ENCODE measurements at places on chromosomes 6 and 20.

GRCh38 chr6:111701146-111701545 lies 95.5 kb upstream of the TRAF3IP2 start:
- no peak for DNase-seq

DNA sequence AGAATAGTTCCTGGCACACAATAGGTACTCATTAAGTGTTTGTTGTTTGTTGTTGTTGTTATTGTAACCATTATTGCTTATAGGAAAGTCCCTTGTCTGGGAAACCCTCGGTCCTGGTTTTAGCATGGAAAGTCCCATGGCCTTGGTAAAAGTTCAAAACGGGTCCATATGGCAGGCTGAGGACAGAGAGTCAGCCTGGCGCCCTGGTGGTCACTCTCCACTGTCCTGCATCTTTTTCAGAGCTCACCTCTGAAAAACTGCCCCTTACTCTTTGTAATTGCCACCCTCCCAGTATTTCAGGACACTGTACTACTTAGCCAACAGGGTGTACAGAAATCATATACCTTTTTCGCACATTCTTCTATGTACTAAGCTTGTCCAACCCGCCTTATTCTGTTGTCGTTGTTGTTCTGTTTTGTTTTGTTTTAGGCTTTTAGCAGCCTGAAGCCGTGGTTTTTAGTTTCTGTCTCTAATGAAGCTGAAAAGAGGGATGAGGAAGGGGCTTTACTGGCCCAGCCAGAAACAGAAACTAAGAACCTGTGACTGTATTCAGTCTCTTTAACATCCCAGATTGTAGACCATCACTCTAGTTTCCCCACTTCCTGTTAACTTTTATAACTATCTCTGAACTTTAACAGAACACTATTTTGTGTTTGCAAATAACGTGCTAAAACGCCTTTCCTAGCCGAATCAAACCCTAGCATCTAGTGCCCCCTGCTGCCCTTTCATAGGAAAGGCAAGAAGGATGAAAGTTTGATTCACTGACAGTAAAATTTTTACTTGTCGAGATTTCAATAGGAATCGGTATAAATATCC lies 7.6 kb upstream of the TMEM14A start:
- peak; percentile 53 for DNase-seq

DNA sequence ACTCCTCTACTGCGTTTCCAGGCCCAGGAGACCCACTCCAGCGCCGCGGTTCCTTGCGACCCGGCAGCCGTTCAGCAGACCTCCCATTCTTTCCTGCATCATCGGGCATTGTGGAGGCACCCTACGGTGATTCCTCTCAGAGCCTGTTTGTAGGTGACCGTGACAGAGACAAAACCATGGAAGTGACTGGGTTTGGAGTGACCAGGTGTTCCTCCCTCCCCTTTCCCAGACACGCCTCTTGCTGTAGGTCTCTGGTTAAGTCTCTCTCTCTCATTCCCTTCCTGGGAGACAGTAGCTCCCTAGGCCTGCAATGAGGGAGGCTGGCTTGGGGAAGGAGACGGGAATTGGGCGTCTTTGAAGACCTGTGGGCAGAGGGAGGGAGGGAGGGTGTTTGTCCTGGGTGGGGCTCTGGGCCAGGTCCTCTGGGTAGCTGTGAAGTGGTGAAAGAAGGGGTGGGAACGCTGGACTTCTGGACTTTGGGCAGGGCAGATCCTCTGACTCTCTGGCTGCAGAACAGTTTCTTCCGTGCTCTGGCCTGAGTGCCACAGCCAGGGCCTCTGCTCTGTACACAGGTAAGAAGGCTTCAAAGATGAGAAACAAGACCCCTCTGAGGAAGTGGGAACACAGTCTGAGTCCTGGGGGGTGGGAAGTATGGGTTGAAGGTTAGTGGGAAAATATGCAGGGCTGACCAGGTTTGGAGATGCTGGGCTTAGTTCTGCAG lies 763 bp downstream of the KLC4 start:
- DNase-seq, result no peak

- no peak for DNase-seq
These were observed 62.5 kb upstream of the PHACTR1 start for GRCh38 chr6:12654107-12654506.

GRCh38 chr6:141467881-141468280 lies 664.8 kb upstream of the GJE1 start:
- DNase-seq, result no peak

DNA sequence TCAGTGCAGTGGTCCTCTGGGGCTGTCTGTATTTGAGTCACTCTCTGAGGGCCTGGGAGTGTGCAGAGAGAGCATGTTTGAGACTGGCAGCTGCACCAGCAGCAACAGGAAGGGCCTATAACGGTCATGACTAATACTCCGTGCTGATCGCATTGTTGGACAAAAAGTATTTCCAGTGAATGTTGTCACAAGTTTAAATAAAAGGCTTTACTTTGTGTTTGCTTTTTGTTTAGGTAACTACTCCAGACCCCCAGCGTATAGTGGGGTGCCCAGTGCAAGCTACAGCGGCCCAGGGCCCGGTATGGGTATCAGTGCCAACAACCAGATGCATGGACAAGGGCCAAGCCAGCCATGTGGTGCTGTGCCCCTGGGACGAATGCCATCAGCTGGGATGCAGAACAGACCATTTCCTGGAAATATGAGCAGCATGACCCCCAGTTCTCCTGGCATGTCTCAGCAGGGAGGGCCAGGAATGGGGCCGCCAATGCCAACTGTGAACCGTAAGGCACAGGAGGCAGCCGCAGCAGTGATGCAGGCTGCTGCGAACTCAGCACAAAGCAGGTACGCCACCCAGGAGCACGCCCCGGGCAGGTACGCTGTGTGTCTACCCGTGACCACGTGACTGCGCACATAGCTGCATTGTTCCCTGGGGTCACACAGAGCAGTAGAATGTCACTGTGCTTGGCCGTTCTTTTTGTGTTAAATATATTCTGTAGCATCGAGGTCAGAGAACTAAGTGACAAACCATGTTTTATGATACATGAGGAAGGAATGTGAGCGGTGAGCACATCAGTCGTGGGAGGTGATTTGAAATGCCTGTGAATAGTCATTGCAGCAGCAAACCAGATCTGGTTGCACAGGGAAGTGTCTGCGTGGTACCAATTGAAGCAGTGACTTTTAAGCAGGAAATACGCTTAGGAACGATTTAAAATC lies 174.7 kb downstream of the TMEM242 start:
- peak; percentile 83 for DNase-seq

GRCh38 chr6:169977434-169978265 lies 226.2 kb downstream of the ERMARD start:
- DNase-seq, result no peak

GRCh38 chr6:26568601-26569432 lies 27.9 kb upstream of the ABT1 start:
- peak; percentile 79 for DNase-seq

DNA sequence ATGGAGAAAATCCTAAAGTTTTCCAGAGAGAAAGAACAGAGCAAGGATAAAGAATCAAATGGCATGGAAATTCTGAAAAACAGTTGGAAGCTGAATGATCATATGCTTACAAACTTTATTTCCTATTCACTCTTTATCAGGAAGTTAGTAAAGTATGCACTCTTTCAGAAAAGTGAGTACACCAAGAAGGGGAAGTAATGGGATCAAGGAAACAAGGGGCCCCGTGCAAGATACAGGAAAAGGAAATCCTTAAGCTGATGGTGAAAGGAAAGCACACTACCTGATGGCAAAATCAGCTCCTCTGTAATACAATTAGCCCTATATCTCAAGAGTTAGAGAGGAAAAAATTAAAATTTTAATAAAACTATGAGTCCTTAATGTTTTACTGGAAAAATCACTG lies 14.0 kb downstream of the CALHM6 start:
- no peak for DNase-seq

DNA sequence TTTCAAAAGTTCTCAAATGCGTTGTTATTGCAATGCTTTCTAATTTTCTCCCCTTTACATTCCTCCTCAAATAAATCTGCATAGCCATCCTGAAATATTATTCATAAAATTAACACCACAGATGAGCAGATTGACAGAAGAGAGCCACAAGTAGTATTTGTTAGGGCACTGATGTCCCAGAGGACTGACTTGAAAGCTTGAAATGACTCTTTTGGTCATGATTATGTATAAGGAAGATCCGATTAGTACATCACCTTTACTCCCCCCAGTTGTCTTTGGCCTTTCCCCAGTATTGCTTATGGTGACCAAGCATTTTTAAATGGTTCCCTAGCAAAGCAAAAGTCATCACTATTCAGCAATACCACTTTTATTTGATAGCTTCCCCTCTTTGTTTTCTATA lies 187.6 kb downstream of the ADAT2 start:
- no peak for DNase-seq

GRCh38 chr6:139640448-139640847 lies 266.0 kb upstream of the CITED2 start:
- DNase-seq, result no peak

- peak; percentile 25 for DNase-seq
These were observed 78.7 kb upstream of the PHACTR3 start for GRCh38 chr20:59525500-59526241.

- DNase-seq, result no peak
These were observed 50.7 kb downstream of the UBE2V1 start for GRCh38 chr20:50062006-50062838.

GRCh38 chr6:12935637-12936036 lies 219.1 kb downstream of the PHACTR1 start:
- no peak for DNase-seq

- no peak for DNase-seq
These were observed 36.4 kb downstream of the HFE start for GRCh38 chr6:26123675-26123946.

DNA sequence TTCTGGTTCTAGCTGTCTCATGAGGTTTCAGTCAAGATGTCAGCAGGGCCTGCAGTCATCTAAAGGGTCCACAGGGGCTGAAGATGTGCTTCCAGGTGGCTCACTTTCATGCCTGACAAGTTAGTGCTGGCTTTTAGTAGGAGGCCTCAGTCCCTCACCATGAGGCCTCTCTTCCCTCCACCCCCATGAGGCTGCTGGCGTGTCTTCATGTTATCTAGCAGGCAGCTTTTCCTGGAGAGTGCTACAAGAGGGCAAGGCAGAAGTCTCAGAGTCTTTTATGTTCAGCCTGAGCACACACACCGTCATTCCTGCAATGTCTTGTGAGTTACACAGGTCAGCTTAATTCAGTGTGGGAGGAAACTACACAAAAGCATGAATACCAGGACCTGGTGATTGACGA lies 769.9 kb downstream of the HDGFL1 start:
- DNase-seq, result no peak

DNA sequence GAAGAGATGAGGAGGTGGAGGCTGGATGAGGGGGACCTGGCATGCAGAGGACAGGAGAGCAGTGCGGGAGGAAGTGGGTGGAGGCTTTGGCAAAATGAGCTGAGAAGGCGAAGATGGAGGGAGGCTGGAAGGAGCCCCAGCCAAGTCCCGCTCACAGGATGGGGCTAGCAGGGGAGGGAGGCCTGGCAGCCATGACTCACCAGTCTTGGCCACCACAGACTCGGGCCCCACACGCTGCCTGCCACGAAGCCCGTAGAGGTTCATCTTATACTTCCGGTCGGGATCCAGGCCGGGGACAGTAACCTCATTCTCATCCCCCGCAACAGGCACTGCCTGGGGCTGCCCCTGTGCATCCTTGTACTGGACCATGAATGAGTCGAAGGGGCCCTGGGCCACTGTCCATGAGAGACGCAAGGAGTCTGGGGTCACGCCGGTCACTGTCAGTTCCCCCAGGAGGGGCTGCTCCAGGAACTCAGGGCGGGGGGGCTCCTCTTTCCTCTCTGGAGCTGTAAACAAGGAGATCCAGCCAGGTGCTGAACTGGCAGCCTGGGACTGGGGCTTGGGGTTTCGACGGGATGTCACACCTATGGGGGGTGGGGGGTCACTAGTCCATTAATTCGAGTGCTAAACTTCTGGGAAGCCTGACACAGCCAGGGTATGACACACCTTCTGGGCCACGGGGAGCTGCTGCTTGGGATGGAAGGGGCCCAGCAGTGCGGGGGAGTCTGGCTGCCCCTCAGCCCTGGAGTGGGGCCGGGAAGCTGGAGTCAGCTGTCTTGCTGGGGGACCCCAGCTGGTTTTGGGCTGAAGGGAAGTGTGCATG lies 27.8 kb downstream of the TNXB start:
- no peak for DNase-seq

DNA sequence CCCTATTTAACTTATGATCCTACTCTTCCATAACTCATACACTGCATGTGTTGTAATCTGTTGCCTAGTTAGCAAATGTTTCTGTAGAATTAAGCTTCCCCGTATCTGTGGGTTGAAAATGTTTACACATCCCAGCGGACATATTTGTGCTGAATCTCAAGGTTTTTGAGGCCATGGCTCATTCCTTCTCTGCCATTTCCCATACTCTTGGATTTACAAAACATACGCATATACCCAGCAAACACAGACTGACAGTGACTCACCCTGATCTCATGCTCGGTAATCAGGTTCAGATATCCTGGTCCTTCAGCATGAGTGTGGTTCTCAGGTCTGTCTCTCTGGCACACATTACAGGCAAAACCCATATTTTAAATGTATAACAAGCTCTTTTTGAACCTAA lies 58.7 kb downstream of the AGPAT4 start:
- DNase-seq, result no peak

- DNase-seq, result no peak
These were observed 33.5 kb downstream of the TMEM170B start for GRCh38 chr6:11571073-11571472.

Measured in DMS 273 treated with DMSO at 0.1 percent for 48 hours (cell line).